ENCODE measurements at places on chromosomes 13 and 19.
A peak's percentile ranks its signal among the peaks of the same experiment; 100 is the strongest.

GRCh38 chr19:40410030-40410389, 3.2 kb downstream of the PRX start:
- no peak for DNase-seq

GRCh38 chr13:27035892-27036235, 135.7 kb downstream of the USP12 start:
- DNase-seq = no peak

- DNase-seq = peak; percentile 35
These were observed 10.8 kb downstream of the CLN5 start for GRCh38 chr13:77002590-77003190.

DNA sequence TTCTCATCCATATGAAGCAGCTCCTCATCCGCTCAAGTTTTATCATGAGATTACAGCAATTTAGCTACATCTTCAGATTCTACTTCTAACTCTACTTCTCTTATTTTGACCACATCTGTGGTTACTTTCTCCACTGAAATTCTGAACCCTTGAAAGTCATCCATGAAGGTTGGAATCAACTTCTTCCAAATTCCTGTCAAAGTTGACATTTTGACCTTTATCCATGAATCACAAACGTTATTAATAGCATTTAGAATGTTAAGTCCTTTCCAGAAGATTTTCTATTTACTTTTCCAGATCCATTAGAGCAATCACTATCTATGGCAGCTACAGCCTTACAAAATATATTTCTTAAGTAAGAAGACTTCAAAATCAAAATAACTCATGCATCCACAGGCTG, 421.7 kb upstream of the GPC6 start:
- no peak for DNase-seq

- DNase-seq = no peak
These were observed 24.5 kb downstream of the SAE1 start for GRCh38 chr19:47155148-47155547.

- DNase-seq = no peak
These were observed 73.2 kb upstream of the MCF2L start for GRCh38 chr13:112895521-112896465.

DNA sequence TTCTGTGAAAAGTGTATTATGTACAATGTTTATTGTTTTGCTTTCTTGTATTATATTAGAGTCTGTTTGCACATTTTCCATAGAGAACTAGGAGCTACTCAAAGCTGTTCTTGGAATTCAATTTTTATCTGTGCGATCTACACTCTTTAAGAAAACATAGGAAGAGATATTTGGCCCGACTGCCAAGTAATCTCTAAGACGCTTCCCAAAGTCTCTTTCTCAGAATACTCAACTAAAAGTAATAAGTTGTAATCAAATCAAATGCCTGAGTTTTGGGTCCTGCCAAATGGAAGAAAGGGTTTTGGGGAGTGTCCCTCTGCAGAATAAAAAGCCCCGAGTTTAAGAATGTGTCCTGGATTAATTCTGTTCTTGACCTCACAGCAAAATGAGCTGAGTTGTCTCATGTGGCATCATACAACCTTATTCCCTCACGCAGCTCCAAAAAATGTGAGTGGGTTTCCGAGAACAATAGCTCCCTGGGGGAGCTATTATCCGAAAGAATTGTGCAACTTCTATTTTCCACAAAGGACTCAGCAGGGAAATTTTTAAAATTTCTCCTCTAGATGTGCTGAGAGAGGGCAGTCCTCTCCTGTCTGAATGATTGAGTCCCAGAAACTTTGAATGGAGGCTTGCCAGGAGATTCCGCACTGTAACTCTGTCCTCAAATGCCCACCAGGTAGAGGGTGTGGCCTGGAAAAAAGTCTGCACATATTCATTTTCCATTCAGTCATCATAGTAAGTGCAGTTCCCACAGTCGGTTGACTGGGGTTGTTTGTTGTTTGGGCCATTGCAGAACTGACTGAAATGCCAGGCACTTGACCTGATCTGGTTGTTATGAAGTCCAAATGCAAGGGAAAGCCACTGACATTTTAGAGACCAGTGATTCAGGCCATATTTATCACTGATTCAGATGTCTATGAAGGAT, 280.0 kb upstream of the SOX21 start:
- DNase-seq = no peak

DNA sequence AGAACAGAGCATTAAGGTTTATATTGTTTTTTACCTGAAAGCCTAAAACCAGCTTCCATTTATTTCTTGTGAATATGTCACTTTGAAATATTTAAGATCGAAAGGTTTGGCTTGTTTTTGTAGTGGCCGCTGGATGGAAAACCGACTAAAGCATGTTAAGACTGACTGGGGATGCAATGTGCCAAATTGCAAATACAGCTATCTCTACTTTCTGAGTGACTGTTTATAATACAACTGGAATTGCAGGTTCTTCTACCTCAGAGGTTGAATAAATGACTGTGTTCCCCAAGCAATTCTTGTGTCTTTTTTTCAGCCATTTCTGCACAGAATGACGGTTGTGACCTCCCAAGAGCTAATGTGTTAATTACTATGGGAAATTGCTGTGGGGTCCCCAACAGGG, 50.0 kb upstream of the TMTC4 start:
- DNase-seq = no peak

DNA sequence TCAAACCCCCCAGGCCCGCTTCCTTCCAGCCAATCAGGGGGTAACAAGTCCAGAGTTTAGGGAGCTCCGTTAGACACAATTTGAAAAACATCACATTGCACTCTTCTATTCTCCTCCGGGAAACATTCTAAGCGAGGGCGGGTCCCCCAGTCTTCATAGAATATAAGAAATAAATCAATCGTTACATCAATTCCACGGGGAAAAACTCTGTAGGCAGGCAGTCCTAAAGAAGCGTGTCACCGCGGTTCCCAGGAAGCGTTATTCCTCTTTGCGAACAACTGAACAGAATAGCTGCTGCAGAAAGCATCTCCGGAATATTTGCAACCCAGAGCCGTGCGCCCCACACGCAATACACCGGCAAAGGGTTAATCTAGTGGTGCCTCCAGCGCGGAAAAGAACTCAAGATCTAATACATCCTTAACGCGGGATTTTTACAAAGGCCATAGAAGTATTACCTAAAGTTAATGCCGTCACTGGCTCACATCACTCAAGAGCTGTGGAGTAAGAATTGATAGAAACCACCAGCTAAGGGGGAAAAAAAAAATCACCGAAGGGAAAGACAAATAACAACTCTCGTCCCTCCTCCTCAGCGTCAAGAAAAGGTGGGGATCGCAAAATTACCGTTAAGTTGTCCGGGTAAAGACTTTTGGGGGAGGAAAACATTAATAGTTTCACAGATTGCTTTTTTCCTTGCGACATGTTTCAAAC, 65.1 kb downstream of the KCNRG start:
- DNase-seq = no peak

DNA sequence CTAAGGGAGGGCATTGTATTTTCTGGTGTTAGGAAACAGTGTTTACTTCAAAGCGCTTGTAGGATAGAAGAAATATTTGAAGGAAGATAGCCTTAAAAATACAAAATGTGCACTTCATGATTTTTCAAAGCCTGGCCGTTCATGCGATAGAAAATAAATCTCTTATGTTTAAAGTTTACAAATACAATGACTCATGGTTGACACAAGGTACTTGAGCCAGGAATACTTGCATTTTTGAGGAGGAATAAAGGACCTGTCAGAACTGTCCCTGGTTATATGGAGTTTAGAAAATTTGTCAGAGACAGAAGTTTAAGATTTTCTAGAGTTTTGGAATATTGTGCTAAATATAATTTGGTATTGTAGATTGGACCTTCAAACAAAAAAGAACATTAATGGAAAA, 1223.2 kb upstream of the SLC10A2 start:
- no peak for DNase-seq

GRCh38 chr19:28646629-28647028, 566.3 kb downstream of the UQCRFS1 start:
- no peak for DNase-seq

DNA sequence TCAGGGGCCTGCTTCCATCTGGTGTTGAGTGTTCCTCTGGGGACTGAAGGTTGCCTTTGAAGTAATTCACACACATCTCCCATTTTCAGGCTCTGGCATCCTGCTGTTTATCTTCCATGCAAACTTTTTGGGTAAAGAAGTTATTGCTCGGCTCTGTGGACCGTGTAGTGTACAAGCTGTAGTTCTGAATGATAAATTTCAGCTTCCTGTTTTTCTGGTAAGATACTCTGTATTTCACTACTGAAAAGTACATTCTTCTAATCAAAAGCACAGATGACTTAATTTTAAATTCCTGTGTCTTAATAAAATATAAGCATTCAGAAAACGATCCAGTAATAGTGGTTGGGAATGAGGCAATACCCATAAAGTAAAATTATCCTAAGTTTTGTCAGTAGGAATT, 36.7 kb downstream of the MPHOSPH8 start:
- no peak for DNase-seq

DNA sequence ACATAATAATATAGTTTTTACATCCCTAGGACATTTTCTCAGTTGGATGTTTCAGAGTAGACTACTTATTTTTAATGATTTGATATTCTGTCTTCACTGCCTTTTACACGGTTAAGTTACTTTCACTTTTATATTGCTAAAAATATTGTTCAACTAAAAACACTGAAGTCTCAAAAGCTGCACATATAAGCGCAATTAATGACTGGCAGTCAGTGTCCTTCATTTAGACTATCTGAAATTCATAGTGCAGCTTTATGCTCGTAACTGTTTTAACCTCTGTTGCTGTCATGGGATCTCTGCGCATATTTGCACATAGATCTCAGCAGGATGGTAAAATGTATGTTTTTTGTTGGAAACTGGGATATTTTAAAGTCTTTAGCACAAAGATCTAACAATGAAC, 864.3 kb downstream of the SLITRK6 start:
- DNase-seq = no peak

GRCh38 chr13:85528491-85529217, 270.6 kb downstream of the SLITRK6 start:
- no peak for DNase-seq

DNA sequence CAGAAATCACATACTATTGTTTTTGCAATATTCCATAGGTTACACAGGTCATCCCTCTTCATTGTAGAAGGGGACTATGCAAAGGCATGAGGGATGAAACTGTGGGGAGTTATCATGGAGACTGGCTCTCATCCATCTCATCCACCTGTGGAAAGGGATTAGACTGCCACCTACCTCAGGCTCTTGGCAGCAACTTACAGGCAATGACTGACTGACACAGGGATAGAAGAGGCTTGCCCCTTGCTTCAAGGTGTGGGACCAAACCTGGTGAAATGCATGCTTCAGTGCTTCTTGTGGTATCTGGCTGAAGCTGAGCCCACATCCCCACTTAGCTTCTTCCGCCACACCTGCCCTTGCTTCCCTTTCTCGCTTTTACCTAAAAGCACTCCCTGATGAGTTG, 341.3 kb downstream of the GPC5 start:
- DNase-seq = no peak

GRCh38 chr13:39102981-39103490, 64.8 kb downstream of the NHLRC3 start:
- DNase-seq = no peak

DNA sequence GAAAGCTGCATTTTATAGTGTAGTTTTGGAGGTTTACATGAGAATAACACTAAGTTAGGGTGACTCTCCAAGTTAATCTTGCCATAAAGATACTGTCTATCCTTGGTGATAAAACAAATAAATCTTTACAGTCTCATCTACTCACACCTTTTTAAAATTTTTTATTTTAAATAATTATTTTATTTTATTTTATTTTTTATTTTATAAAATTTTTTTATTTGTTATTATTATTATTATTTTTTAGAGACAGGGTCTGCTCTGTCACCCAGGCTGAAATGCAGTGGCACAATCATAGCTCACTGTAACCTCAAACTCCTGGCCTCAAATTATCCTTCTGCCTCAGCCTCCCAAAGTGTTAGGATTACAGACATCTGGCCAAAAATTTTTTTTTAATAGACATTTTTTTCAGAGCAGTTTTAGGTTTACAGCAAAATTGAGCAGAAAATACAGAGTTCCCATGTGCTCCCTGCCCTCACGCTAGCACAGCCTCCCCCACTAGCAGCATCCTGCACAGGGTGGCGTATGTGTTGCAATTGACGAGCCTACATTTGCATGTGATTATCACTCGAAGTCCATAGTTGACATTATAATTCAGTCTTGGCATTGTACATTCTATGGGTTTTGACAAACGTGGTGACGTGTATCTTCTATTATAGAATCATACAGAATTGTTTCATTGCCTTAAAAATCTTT, 41.0 kb downstream of the RASL11A start:
- DNase-seq = no peak

- no peak for DNase-seq
These were observed 51.3 kb downstream of the OR10H4 start for GRCh38 chr19:16000024-16000663.

GRCh38 chr13:33287142-33287882, 1.8 kb upstream of the STARD13 start:
- DNase-seq = no peak

- peak; percentile 30 for DNase-seq
These were observed 1244.9 kb downstream of the PCDH17 start for GRCh38 chr13:58876473-58876872.

GRCh38 chr13:77056382-77056781, 29.4 kb upstream of the FBXL3 start:
- DNase-seq = no peak

- no peak for DNase-seq
These were observed 957 bp upstream of the CCDC194 start for GRCh38 chr19:17394891-17395415.

- no peak for DNase-seq
These were observed 39.1 kb upstream of the IL17D start for GRCh38 chr13:20664351-20664750.

DNA sequence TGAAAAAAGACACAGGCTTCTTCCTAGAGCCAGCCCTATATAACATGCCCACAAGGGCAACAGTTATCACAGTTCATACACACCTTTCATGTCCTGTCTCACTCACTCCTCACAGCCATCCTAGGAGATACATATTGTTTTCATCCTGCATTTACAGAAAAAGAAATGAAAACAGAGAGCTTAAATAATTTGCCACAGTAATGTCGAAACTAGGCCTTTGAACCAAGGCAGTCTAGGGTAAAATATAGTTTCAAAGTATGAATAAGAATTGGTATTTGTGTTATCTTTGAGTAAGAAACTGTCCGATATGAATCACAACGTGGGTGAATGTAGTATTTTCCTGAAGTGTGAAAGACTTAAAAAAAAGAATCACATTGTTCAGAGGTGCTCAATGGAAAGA, 26.8 kb downstream of the CLDN10 start:
- no peak for DNase-seq

GRCh38 chr19:4911314-4911713, 2.0 kb downstream of the UHRF1 start:
- DNase-seq = no peak

DNA sequence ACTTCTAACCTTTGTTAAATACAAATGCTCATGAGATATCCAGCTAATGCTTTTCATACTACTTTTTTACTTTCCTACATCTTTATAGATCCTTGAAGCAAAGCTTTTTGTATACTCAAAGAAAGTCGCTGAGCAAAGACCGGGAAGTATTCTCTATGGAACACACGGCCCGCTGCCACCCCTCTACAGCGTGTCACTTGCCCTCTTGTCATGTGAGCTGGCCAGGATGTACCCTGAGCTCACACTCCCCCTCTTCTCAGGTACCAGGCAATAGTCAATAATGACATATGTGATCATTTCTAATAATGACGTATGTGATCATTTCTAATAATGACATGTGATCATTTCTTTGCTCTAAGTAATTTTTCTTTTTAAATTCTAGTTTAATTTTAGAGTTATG, 112.9 kb downstream of the ZAR1L start:
- DNase-seq = no peak

GRCh38 chr19:6297202-6297601, 17.4 kb upstream of the MLLT1 start:
- no peak for DNase-seq

GRCh38 chr13:77696006-77696878, 1.2 kb upstream of the SLAIN1 start:
- peak; percentile 44 for DNase-seq

- DNase-seq = no peak
These were observed 244.7 kb downstream of the POSTN start for GRCh38 chr13:37353911-37354310.

Data from NCI-H2081 (cell line).